ENCODE measurements at places on chromosomes 1 and 21.

- DNase-seq = no peak
Measured at GRCh38 chr1:235679005-235679404, 29.4 kb upstream of the GNG4 start.

DNA sequence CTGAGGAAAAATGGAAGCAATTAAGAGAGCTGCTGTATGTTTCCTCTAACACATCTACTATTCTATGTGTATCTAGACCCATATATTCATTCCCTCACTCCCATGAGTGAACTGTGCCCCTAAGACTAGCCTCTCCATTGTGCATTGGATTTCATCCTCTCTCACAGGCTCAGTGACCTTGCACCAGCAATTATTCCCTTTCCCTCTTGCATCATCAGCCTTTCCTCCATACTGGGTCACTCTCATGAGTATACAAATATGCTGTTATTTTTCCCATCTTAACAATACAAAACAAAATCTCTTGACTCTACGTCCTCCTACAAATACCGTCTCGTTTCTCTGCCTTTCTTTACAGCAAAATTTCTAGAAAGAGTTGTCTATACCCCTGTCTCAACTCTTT lies 29.4 kb upstream of the METTL18 start:
- no peak for DNase-seq

- no peak for DNase-seq
Measured at GRCh38 chr1:213324859-213325258, 273.8 kb downstream of the RPS6KC1 start.

DNA sequence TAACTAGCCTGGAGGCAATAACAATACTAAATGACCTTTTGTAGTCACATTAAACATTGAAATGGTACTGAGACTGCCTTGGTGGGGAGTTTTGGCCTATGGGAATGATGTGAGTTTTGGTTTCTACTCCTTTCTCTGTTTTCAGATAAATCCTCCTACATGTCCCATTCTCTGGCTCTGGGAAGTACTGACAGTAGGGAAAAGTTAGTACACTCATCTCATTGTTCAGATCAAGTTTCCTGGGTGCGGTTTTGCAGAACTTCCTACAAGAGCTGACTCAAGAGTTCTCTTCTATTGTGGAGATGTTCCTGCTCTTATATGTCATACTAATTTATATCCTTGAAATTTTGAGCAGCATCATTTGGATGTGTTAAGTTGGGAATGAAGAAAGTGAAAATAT lies 74.2 kb upstream of the MACF1 start:
- DNase-seq = no peak

- no peak for DNase-seq
Measured at GRCh38 chr1:31289021-31289420, 7.6 kb downstream of the SNRNP40 start.

- no peak for DNase-seq
Measured at GRCh38 chr1:60895701-60896100, 186.7 kb upstream of the NFIA start.

- DNase-seq = no peak
Measured at GRCh38 chr1:55382806-55383305, 167.7 kb upstream of the USP24 start.

DNA sequence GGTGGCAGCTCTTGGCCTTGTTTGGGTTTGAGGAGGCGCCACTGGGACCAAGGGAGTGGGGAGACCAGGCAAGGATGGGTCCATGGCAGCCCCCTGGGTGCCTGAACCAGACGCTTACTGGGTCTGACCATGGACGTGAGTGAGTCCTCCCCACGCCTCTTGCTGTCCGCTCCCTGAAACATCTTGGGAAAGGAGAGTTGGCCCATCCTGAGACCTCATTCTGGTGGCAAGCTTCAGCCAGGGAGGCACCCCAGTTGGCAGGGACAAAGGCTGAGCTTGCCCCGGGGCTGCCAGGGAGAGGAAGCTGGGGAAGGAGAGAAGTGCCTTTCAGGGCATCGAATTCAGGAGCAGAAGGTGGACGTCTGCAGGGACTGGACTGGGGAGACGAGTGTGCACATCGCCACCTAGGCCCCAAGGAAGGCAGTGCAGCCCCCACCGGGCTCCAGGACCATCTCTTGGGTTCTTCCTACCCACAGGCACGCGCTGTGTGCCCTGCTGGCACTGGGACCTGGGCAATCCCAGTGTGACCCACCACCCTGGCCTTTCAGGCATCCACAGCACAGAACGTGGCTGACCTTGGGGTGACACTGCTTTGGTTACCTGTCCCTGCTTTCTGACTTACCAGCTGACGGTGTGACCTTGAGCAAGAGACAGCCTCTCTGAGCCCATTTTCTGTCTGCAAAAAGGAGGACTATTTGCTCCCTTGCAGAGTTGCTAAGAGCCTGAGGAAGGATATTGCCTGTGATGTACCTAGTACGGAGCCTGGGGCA lies 132.9 kb upstream of the WNT4 start:
- DNase-seq = no peak

DNA sequence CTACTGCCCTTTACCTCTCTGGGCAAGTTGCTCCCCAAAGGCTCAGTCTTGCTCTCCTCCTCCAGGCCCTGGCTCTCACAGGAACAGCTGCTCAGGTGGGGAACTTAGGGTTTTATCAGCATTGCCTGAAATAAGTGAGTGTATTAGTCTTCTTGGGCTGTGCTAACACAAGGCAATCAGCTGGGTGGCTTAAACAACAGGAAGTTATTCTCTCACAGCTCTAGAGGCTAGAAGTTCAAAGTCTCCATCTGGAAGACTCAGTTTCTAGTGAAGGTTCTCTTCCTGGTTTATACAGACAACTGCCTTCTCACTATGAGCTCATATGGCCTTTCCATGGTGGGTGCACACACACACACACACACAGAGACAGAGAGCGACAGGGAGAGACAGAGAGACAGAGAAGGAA lies 2.8 kb upstream of the CD1C start:
- DNase-seq = no peak

DNA sequence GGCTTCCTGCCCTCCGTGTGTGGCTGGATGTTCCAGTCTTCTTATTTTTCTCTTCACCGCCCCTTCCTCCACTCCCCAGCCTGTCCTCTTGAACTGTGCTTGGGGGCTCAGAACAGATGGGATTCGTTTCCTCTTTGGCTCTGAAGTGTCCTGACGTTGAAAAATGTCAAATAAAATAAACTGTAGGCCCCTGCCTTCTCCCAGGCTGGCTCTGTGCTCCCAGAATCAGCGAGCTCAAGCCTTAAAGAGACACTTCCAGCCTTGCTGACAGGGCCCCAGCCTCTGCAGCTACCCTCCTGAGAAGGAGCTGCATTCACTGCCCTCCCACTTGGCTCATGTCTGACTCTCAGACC lies 104.2 kb upstream of the IPO9 start:
- DNase-seq = no peak

- DNase-seq = no peak
Measured at GRCh38 chr1:231612393-231613089, 14.0 kb upstream of the DISC1 start.

GRCh38 chr21:38772646-38773045 lies 33.1 kb upstream of the ETS2 start:
- no peak for DNase-seq

- DNase-seq = no peak
Measured at GRCh38 chr1:83978056-83978455, 20.9 kb downstream of the TTLL7 start.

GRCh38 chr1:23555986-23556634 lies 3.2 kb downstream of the ID3 start:
- no peak for DNase-seq

- no peak for DNase-seq
Measured at GRCh38 chr1:116704278-116704677, 36.7 kb upstream of the IGSF3 start.

DNA sequence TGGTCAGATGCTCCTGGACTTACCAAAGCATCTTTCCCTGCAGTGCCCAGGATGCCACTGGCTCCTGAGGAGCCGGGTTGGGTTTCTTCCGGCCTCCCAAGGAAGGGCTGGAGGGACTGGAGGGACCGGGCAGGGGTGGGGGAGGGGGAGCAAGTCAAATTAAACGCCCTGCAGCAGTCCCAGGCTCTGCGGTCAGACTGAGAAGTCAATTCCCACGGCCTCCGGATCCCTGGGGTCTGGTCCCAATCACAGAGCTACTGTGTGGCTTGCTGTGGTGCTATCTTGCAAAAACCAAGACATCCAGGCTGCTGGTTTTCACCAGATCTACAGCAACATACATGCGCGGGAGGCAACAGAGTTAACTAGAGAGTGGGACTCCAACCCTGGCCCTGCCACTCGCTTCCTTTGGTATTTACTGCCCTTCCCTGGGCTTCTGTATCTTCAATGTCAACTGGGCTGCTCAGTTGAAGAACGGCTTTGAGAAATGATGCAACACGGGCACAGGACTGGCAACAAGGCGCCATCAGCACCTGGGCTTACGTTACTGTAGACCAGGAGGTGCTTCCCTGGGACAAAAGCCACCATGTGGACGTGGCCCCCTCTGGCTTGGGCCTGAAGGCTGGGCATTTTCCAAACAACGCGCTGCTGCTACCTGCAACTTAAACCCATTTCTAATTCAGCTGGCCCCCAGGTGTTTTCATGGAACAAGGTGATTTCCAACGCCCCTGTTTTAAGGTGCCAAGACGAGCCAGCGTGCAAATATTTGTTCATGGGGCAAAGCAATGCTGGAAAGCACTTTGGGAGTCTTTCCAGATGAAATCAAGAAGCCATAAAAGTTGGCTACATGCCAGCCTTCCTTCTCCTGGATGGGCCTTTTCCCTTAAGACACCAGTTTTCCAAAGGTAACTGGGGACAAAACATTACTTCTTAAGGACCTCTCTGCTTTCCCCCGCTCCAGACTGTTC lies 11.5 kb downstream of the RCC2 start:
- DNase-seq = no peak

DNA sequence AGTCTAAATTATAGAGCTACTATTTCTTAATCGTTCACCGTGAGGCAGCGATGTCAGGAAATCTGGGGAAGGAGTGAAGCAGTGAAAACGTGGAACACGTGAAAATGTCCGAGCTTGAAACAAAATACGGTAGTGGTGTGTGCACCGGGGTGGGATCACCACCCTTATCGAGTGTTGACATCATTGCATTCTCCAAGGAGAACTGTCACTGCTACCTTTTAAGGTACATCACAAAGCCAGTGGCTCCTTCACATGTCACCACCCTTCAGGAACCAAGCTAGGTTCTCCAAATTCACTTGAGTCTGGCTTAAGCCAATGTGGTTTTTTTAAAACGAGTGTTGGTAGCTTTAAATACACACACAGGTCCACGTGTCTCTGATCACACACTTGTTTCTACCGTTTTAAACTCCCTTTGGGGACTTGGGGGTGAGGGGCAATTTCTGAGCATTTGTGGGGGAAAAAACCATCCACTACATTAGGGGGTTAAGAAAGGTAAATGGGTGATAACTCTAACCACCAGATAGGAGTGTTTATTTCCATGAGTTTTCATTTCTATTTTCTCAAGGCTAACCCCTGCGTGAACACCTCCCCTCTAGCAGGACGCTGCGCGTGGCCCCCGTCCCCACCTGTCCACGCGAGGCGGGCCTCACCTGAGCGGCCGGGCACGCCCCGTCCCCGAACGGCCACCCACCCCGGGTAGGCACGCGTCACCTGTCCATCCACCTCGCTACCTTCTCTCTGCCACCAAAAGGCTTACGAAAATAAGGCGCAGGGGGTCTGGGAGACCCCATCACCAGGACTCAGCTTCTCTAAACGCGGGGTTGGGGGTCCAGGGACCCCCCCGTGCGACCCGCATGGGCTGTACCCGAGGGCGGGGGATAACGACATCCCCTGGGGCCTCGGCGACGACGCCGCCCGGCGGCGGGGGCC lies 978 bp downstream of the PRDM15 start:
- DNase-seq = no peak

GRCh38 chr1:33332881-33333280 lies 12.0 kb upstream of the A3GALT2 start:
- DNase-seq = no peak

- no peak for DNase-seq
Measured at GRCh38 chr1:3922201-3922725, 22.2 kb upstream of the C1orf174 start.

DNA sequence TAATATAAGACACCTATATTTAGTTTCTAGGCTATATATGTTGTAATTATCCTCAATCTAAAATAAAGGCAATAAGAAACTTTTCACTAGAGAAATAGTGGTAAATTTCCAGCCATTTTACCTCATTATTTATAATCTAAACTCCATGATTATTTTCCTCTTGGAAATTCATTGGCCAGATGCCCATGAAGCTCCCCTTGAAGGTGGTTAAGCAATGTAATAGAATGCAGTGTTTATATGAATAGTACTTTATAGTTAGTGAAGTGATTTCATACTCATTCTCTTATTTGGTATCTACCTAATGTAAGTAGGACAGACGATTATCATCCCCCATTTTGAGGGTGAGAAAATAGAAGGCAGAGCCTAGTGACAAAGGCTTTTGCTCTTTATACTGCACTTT lies 26.5 kb downstream of the NFYC start:
- DNase-seq = no peak

GRCh38 chr1:182206626-182207239 lies 145.2 kb upstream of the ZNF648 start:
- DNase-seq = no peak

- DNase-seq = no peak
Measured at GRCh38 chr1:84202126-84202525, 58.1 kb downstream of the PRKACB start.

GRCh38 chr1:211900441-211900840 lies 69.9 kb upstream of the LPGAT1 start:
- no peak for DNase-seq

GRCh38 chr1:217363319-217363718 lies 267.6 kb downstream of the GPATCH2 start:
- no peak for DNase-seq
